ENCODE measurements at places on chromosomes 16 and 17.
A peak's percentile ranks its signal among the peaks of the same experiment; 100 is the strongest.

GRCh38 chr16:14015033-14015432, 56.1 kb upstream of the MRTFB start:
- no peak for DNase-seq

DNA sequence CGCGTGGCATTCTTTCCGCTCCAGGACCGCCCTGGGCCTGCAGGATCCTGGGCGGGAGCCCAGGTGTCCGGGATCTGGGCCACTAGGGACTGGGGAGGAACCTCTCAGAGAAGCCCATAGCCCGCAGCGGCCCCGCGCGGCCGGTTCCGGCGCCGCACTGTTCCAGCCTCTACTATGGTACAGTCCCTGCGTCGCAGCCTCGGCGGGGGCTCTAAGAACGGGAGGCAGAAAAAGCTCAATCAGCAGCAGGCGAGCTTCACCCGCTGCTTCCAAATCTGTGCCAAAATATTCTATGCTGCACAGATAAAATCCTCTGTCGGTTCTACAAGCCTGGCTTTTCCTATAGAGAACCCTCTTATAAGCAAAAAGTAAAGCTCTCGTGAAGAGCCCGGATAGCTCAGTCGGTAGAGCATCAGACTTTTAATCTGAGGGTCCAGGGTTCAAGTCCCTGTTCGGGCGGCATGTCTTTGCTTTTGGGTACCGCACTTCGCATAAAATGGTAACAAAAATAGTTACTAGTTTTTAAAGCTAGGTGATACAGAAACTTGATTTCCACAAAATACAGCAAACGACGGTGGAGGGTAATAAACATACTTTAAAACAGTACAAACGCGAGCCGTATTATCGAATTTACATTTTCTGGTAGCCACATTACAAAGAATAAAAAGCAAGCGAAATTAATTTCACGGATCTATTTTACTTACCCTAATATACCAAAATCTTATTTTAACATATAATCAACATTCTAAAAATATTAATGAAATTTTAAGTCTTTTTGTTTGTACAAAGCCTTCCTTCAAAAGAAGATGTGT, 661 bp upstream of the ALOXE3 start:
- DNase-seq = peak; percentile 70

GRCh38 chr16:62156971-62157370, 120.7 kb upstream of the CDH8 start:
- no peak for DNase-seq

GRCh38 chr17:41738077-41738800, 3.8 kb upstream of the HAP1 start:
- peak; percentile 71 for DNase-seq

DNA sequence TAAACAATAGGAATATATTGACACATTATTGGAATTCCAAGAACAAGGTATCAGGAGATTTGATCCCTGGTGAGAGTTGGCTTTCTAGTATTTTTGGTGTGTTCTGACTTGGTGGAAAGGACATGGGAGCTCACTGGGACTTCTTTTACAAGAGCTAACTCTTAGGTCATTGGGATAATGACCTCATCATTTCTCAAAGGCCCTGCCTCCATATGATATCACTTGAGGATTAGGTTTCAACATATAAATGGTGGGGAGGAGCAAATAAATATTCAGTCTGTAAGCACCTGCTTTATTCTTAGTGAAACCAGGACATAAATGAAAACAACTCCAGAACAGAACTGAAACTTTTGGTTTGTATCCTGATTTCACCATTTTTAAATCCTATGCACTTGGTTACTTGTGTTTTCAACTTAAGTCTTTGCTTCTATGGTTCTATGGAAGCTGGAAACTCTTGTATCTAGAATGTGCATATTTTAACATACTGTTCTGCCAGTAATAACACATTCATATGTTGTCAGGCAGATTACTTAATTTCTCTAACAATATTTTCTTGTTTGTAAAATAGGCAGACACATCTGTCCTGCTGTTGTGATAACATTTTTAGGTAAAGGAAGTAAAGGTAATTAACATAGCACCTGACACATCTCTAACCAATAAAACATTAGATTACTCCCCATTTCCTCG, 1527.7 kb upstream of the CDH8 start:
- no peak for DNase-seq

DNA sequence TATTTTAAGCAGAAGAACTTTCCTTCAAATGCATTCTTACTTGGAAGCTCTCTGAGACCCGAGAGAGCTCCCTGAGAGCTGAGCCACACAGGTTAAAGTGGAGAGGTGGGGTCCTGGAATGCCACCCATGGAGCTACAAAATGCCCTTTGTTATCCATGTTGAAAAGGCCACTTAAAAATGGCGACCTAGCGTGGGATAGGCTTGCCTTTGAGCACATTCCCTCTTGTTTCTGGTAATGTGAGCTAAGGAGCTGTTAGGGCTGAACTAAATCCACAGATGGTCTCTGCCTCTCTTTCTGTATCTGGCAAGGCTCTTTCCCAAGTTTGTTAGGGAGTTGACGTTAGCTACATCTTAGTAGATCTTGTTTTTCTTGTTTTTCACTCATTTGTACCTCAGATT, 171.6 kb downstream of the SNX29 start:
- DNase-seq = no peak

Measured in CD8-positive, alpha-beta T cell (primary cell).